NCI-H187 treated with DMSO at 0.1 percent for 48 hours (cell line): ENCODE measurements at places on chromosomes 7 and 10.
A peak's percentile ranks its signal among the peaks of the same experiment; 100 is the strongest.

GRCh38 chr10:98613446-98613845 is 166.7 kb upstream of the HPS1 start:
- no peak for DNase-seq

DNA sequence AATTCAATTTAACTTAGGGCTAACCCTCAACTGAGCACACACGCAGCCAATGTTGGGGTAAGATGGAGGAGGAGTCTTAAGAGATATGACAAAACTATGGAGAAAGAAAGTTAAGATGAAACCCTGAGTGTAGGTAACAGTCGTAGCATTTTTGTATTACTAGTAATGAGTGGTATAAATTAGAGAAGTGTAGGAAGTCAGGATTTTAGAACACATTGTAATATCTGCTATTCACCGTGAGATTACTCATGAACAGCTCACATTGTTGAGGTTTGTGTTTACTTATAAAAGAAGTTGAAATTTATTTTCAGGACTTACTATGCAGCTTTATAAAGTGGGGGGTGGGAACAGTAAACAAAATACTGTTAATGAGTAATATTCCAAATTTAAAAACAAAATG is 107.2 kb downstream of the ARHGAP21 start:
- no peak for DNase-seq

- DNase-seq: no peak
These were observed 11.2 kb downstream of the C10orf120 start for GRCh38 chr10:122688293-122688989.

- DNase-seq: no peak
These were observed 11.4 kb upstream of the REPIN1 start for GRCh38 chr7:150357270-150357669.

- DNase-seq: no peak
These were observed 188.6 kb downstream of the RPS24 start for GRCh38 chr10:78222096-78222790.

GRCh38 chr10:29895456-29895855 is 163.9 kb downstream of the JCAD start:
- no peak for DNase-seq

- no peak for DNase-seq
These were observed 62.2 kb upstream of the TRIM8 start for GRCh38 chr10:102581981-102582580.

- DNase-seq: no peak
These were observed 7.5 kb downstream of the FGFR2 start for GRCh38 chr10:121590772-121591171.

GRCh38 chr10:59865101-59865500 is 41.3 kb downstream of the CCDC6 start:
- no peak for DNase-seq

- DNase-seq: no peak
These were observed 2.4 kb downstream of the H2AZ2 start for GRCh38 chr7:44845451-44845850.

- DNase-seq: no peak
These were observed 22.7 kb downstream of the NT5C3A start for GRCh38 chr7:33039903-33040292.

DNA sequence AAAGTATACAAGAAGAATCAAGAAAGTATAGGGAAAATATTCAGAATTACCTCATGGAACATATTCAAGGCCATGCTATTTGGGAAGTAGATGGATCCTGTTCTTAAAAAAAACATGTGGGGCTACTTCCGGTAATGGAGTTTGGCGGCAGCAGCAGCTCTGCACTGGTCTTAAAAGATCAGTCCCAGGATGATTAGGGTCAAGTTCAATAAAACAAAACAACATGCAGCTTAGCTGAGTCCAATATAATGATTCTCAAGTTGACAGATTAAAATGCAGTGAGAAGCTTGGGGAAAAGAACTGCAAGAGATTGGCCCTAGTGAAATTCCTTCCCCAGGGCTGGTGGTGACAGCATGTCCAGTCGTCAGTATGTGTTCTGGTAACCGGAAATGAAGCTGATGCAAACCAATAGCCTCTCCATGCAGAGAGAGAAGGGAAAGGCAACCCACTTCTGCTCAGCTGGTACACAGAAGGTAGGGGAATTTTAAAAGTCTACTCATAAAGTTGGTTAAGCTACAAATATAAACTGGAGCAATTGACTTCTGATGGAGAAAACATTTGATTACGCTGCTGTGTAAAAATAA is 305.1 kb upstream of the IMMP2L start:
- no peak for DNase-seq

GRCh38 chr7:103391976-103392375 is 44.5 kb downstream of the PSMC2 start:
- no peak for DNase-seq

DNA sequence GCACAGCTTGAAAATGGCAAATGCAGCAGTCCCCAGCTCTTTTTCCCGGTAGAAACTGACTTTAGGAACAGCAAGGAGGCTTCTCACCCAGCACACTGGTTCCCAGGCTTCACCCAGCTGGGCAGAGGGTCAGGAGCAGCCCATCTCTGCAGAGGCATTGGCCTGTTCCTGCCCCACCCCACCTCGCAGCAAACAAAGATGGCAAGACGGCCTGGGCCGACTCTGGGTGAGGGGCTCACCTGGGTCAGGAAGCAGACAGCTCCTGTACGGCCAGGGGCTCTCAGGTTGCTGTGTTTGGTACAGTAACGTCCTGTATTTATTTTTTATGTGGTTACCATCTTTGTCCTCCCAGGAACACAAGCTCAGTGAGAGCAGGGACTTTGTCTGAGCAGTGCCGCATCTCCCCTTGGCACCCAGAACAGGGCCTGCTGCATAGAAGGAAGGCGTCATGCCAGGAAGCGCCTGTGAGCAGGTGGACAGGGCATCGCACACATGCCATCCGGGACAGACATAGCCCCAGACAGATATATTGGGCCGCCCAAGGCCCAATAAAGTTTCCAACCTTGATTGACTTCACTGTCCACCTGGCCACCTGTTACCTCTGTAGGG is 585.0 kb upstream of the FOXK1 start:
- no peak for DNase-seq

DNA sequence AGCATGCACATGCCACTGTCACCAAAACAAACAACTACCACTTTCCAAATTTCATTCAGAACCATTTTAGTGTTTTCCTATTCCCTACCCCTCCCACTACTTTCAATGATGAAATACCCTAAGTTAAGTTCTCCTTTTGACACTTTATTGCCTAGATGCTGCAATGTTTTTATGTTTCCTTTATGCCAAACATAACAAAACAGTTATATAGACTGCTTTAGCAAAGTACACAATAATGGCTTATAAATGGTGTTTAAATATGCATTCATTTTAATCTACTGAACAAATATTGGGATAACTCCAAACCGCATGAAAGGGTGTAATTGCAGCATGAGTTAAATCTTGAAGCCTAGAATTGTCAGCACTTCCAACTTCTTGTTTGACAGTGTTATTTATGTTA is 69.2 kb downstream of the PHYHIPL start:
- no peak for DNase-seq

GRCh38 chr7:74665296-74665938 is 7.9 kb downstream of the GTF2I start:
- no peak for DNase-seq

DNA sequence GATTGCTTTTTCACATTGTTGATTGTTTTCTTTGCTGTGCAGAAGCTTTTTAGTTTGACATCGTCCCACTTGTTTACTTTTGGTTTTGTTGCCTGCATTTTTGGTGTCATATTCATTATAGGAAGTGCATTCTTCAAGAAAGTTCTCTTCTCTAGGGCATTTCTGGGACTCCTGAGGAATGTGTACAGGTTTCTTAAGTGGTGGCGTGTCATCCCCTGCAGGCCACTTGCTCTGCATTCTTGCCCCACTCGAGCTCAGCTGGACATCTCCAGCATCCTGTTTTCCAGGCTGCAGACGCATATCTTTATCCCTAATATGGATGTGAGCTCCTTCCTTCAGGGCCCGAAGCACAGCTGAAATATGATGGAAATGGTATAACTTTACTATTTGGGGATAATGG is 255.6 kb upstream of the HABP2 start:
- no peak for DNase-seq

DNA sequence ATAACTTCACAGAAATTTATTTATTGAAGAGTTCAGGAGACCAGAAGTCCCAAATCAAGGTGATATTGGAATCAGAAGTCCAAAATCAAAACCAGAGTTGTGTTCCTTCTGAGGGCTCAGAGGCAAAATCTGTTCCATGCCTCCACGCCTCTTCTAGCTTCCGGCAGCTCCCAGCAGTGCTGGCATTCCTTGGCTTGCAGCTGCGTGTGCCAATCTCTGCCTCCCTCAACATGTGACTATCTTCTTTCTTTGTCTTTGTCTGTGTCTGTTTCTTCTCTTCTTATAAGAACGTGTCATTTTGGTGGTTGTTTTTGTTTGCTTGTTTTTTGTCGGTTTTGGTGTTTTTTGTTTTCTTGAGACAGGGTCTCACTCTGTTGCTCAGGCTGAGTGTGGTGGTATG is 116.1 kb downstream of the APBB1IP start:
- DNase-seq: no peak

DNA sequence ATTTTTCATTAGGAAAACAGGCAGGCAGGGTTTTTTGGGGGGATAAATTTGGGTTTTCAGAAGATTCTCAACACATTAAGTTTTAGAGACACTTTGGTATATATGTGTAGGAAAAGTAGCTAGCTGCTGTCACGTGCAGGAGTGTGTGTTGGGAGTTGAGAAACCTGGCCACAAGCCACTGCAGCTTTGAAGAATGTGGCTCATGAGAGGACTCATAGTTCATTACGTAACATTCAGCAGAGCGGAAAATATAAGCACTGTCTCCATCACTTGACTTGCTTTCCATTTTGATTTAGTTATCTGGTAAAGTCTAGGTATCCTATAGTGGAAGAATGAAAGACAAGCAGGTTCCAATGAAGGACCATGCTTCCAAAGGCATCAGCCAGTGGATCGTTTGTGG is 31.2 kb downstream of the SMNDC1 start:
- no peak for DNase-seq

GRCh38 chr7:25951414-25952260 is 200.4 kb upstream of the NFE2L3 start:
- peak; percentile 76 for DNase-seq

GRCh38 chr7:66905689-66906088 is 15.3 kb upstream of the TMEM248 start:
- no peak for DNase-seq

DNA sequence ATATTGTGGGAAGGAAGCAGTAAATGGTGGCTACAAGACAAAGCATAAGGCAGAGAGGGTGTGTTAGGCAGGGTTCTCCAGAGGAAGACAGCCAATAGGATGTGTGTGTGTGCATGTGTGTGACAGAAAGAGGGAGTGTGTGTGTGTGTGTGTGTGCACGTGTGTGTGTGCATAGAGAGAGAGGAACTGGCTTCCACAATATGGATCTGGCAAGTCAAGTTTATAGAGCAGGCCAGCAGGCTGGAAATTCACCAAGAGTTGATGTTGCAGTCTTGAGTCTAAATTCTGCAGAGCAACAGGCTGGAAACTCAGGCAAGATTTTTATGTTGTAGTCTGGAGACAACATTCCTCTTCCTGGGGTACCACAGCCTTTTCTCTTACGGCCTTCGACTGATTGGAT is 374.0 kb downstream of the TNS3 start:
- no peak for DNase-seq

DNA sequence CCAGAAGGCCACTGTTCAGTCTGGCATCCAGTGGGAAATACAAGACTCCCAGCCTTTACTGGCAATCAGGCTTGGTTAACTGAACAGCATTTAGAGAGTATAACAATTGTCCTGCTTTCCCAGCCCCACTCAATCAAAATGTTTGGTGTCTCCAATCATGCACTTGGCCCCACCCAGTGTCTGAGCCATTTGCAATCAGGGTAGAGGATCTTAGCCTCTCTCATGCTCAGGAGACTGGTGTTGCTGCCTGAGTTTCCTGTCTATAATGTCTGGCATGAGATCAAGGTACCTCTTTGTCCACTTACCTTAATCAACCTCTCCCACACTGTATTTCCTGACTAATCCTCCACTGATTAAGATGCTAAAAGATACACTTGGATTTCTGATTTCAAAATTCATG is 290.2 kb upstream of the GHITM start:
- no peak for DNase-seq

DNA sequence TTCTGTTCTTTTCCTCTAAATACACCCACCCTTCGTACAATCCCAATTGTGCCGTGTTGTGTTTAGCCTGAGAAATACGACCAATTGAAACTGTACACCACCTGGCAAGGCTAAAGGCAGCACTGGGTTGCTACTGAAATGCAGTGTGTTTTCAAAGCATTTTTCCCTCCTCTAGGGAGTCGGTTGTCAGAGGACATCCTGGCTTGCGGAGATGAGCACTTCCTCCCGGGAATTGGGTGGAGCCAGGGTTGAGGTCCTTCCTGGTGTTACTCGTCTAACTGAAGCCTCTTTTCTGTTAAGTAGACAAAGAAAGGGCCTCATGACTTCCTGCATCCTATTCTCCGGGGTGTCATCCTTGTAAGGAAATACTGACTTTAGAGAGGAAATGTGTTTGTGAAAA is 133.5 kb downstream of the MTPAP start:
- no peak for DNase-seq

DNA sequence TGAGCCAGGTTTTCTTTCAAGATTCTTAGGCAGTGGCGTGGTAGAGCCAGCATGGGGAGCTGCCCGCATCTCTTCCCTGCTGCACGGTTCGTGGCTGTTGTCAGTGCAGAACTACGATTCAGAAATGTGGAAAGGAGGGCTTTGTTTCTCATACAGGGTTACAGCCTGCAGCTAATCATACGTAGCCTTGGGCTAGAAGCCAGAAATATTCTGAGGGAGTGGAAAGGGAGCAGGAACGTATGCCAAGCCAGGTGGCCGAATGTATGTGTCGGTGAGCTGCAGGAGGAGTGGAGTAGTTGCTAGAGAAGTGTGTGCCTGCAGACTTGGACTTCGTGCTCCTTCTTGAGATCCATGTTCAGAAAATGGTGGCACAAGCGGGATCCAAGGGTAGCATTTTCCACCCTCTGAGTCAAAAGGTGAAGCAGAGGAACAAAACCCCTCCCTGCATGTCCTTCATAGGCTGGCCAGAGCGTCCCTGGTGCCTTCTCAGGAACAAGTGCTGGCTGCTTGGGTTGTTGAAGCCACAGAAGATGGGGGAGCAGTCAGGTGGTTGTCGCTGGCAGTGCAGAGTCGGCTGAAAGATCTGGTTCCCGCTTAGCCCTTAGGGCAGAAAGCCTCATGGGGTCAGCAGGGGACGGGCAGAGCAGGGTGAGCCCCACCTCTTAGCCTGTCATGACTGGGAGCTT is 40.9 kb downstream of the LANCL2 start:
- DNase-seq: no peak

- DNase-seq: no peak
These were observed 122.2 kb upstream of the SP4 start for GRCh38 chr7:21305455-21306235.

- no peak for DNase-seq
These were observed 93.5 kb downstream of the CTBP2 start for GRCh38 chr10:125066764-125067450.

DNA sequence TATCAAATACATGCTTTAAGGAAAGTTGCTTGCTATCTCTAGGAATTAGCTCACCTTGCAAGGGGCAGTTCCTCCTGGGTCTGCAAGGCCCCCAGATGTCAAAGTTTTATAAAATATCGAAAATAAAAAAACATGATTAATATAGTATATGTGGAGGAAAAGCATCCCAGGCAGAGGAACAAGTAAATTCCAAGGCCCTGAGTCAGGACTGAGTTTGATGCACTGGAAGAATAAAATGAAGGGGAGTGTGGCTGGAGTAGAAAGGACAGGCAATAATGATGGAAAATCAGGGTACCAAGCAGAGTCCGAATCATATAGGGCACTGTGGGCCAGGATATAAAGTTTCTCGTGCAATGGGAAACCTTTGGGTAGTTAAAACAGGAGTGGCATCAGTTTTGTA is 112.4 kb upstream of the EEPD1 start:
- DNase-seq: no peak
